ENCODE measurements at places on chromosomes 6 and 20. TPM values are rescaled to one million over a fixed set of nuclear protein-coding genes. Genes with fewer than 3 reads are reported as not detected.

The ZC3H12D gene
- total RNA-seq, result 3.1 TPM

GRCh38 chr6:137416376-137417109, 77.7 kb downstream of the OLIG3 start:
- DNase-seq, result no peak

DNA sequence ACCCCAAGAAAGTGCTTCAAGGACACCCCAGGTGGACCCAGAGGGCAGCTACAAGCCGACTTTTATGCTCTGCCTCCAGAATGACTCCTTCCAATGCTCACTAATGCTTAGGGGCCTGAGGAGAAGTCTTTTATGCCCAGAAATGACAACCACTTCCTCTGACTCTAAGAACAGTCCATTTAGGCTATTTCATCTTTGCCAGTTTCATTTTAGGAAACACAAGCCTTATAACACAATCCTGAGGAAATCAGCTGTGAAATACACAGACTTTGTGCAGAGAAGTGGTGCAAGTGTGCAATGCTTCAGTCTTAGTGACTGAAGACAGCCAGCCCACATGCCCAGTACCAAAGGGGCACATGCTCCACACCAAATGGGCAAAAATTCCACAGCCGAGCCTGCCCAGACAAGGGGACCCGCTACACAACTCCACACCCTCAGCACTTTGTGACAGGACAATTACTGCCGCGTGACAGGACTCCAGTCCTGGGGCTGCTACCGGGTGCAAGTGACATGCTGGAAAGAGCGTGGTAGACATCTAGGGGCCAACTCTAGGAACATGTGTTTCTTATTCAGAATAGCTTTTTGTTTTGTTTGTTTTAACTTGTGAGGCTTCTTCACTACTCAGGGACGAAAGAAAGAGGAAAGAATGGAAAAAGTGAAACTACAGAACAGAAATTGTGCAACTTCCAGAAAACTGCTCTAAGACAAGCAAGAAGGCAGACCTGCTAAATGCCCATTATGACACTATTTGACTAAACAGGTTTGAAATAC, 28.2 kb upstream of the PLAGL1 start:
- no peak for DNase-seq

DNA sequence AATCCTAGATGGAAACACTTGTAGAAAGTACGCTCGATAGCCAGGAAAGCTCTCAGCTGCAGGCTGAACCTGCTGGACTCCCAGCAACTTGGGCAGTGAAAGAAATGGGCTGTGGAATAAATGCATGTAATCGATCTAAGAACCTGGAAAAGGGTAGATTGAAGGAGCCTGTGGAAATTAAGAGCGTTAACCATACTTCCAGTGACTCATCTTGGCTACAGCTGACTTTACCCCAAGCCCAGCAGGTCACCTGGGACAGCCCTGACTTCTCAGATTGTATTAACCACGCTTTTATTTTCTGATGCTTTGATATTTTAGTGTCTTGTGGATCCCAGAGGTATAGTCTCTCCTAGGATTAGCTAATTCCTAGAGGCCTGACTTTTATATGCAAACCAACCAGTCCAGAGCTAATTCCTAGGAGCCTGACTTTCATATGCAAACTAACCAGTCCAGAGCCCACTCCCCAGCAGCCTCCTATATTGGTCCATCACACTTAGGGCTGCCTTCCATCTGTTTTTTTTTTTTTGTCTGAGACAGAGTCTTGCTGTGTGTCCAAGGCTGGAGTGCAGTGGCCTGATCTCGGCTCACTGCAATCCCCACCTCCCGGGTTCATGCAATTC, 86.3 kb downstream of the GMPR start:
- no peak for DNase-seq

GRCh38 chr6:11615214-11615602, 77.7 kb downstream of the TMEM170B start:
- DNase-seq, result no peak

The MYBL2 gene
- total RNA-seq, result not detected

- no peak for DNase-seq
These were observed 121.5 kb upstream of the MCHR2 start for GRCh38 chr6:100115407-100116101.

Measured in tibial nerve (tissue), 4 donors.